HT1080 (cell line): ENCODE measurements at places on chromosomes 1 and 21. TPM values are rescaled to one million over a fixed set of nuclear protein-coding genes. Genes with fewer than 3 reads are reported as not detected.

- no peak for DNase-seq
These were observed 180.0 kb downstream of the TTLL7 start for GRCh38 chr1:83818916-83819315.

- DNase-seq, result no peak
These were observed 75.3 kb downstream of the NTMT2 start for GRCh38 chr1:170221031-170221430.

- peak; percentile 91 for DNase-seq
These were observed 22.5 kb downstream of the CHD5 start for GRCh38 chr1:6157528-6158174.

The CIART gene
- 3.2 and 5.7 TPM in 2 replicates for total RNA-seq
